Upper lobe of left lung (tissue), 6 donors: ENCODE measurements at places on chromosomes 3 and 15. TPM values are rescaled to one million over a fixed set of nuclear protein-coding genes. Genes with fewer than 3 reads are reported as not detected.

Gene EPHA3
- total RNA-seq: 0.55 TPM

Gene STRIT1
- not detected for total RNA-seq

Gene CTDSPL
- total RNA-seq: 51.0 TPM

Gene TTLL13
- total RNA-seq: 0.49 TPM

Gene HGD
- 1.8 TPM for total RNA-seq

DNA sequence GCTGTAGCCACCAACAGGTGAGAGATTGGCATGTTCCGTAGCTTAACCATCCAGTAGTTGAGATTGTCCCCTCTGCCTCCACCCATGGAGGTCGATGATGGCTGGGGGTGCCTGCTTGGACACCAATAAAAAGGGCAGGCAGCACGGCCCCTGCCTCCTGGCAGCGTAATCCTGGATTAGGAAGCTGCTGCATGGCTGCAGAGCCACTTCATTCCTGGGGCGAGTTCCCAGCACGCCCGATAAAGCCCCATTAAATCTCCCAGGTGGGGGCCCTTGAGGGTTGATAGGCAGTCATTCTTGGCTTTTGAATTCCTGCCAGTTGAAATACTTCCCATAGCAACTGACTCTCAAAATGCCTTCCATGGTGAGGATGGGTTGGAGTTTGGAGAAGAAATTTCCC, 67.8 kb downstream of the PLXNA1 start:
- H3K36me3 ChIP-seq: no peaks in the 10 kb centered on the region
- peaks cover 15% of the 10 kb centered on the region for H3K4me1 ChIP-seq
- no peaks in the 10 kb centered on the region for H3K27me3 ChIP-seq
- no peak overlapping the region for H3K27ac ChIP-seq

DNA sequence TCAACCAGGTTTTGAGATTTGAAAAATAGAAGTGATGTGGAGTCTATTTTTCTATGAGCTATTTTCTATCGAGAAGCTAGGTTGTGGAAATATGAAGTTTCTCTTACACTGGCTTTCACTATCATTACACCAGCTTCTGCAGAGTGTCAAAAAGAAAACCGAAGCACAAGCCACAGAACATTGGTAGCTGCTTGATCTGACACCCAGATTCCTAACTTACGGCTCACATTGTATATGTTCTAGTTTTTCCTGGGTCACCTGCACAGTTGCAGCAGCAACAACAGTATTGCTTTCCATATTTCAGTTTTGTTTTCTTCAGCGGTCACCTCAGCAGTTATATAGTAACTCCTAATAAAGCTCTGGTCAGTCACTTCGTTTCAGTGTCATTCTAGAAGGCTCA, 790.1 kb downstream of the PLOD2 start:
- no peak overlapping the region for H3K27ac ChIP-seq
- no peaks in the 10 kb centered on the region for H3K4me1 ChIP-seq
- no peak for DNase-seq
- no peaks in the 10 kb centered on the region for H3K27me3 ChIP-seq
- no peak overlapping the region for H3K4me3 ChIP-seq

DNA sequence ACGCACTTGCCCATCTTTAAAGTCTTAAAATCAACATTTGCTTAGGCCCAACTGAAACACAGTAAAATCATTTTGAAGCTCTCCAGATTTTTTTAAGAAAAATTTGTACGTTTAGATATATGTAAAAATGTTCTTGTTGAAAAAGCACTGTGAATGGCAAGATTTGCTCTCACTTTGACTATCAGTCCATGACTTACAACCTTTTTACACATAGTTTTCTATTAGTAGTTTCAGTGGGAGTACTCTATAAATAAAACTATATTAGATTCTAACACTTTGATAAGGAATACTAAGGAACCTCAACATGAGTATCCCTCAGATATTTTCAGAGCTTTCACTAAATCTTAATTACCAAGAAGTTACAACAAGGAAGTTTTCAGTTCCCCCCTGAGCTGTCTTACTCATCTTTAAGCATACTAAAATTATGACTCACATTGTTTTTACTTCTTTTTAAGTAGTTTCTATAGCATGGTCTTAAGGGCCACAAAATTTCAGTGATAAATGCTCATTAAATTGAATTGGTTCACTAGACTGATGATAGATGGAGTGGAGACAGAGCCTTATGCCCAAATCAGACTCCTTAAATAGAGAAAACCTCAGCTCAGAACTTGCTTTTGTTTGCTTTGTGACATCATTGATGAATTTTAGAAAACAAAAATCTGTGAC, 31.6 kb upstream of the RAP2B start:
- H3K36me3 ChIP-seq: no peaks in the 10 kb centered on the region
- no peaks in the 10 kb centered on the region for H3K27me3 ChIP-seq
- no peak for DNase-seq
- no peaks in the 10 kb centered on the region for H3K4me1 ChIP-seq
- H3K4me3 ChIP-seq: no peak overlapping the region

DNA sequence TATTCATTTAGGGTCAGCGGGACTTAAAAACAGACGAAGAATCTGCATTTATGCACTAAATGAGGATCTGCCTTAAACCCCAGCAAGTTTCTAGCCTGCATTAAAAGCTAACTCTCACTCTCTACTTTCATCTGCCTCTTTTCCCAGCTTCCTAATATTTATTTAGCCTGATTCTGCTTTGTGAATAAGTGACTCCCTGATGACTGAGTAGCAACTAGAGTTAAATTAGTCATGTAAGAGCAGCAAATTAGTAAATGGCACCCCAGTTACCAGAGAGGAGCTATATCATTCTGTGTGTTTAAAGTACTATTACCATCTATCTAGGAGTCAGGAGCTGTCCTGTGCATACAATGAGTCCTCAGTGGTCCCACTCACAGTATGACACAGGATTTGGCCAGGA, 391.0 kb upstream of the RORA start:
- DNase-seq: no peak
- no peak overlapping the region for H3K27ac ChIP-seq

- no peaks in the 10 kb centered on the region for H3K4me1 ChIP-seq
- H3K27me3 ChIP-seq: no peaks in the 10 kb centered on the region
- H3K36me3 ChIP-seq: no peaks in the 10 kb centered on the region
- no peak overlapping the region for H3K27ac ChIP-seq
- no peak for DNase-seq
- H3K4me3 ChIP-seq: no peak overlapping the region
Observed at GRCh38 chr15:92184142-92184541, 209.5 kb upstream of the ST8SIA2 start.

- no peak for DNase-seq
- H3K27ac ChIP-seq: peak overlapping the region; percentile 23
- H3K36me3 ChIP-seq: no peaks in the 10 kb centered on the region
- H3K4me1 ChIP-seq: peaks cover 9% of the 10 kb centered on the region
Observed at GRCh38 chr15:31293655-31294054, 33.0 kb upstream of the KLF13 start.

GRCh38 chr15:60916679-60917460, 312.2 kb downstream of the RORA start:
- DNase-seq: no peak
- no peaks in the 10 kb centered on the region for H3K27me3 ChIP-seq
- H3K27ac ChIP-seq: peak overlapping the region; percentile 62
- no peaks in the 10 kb centered on the region for H3K36me3 ChIP-seq

DNA sequence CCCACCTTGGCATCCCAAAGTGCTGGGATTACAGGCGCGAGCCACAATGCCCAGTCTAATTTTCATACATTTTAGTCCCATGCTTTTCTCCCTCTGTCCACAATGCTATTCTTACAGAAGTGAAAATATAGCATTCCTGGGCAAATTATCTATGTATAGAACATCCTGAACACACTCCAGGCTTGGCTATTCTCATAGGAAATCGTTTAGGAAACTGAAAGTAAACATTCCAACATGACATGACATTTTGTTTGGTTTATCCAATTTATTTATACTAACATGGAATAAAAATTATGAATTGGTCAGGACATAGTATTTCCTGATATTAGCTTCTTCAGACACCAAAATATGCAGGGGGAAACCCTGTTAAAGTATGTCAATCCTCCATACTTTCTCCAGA, 52.6 kb downstream of the SYNM start:
- peaks cover 10% of the 10 kb centered on the region for H3K36me3 ChIP-seq
- H3K4me3 ChIP-seq: no peak overlapping the region
- H3K27ac ChIP-seq: no peak overlapping the region
- DNase-seq: no peak

- no peaks in the 10 kb centered on the region for H3K36me3 ChIP-seq
- DNase-seq: no peak
- H3K4me3 ChIP-seq: no peak overlapping the region
- H3K27ac ChIP-seq: no peak overlapping the region
- H3K27me3 ChIP-seq: no peaks in the 10 kb centered on the region
- H3K4me1 ChIP-seq: no peaks in the 10 kb centered on the region
Observed at GRCh38 chr15:62752657-62753517, 289.7 kb upstream of the TPM1 start.

DNA sequence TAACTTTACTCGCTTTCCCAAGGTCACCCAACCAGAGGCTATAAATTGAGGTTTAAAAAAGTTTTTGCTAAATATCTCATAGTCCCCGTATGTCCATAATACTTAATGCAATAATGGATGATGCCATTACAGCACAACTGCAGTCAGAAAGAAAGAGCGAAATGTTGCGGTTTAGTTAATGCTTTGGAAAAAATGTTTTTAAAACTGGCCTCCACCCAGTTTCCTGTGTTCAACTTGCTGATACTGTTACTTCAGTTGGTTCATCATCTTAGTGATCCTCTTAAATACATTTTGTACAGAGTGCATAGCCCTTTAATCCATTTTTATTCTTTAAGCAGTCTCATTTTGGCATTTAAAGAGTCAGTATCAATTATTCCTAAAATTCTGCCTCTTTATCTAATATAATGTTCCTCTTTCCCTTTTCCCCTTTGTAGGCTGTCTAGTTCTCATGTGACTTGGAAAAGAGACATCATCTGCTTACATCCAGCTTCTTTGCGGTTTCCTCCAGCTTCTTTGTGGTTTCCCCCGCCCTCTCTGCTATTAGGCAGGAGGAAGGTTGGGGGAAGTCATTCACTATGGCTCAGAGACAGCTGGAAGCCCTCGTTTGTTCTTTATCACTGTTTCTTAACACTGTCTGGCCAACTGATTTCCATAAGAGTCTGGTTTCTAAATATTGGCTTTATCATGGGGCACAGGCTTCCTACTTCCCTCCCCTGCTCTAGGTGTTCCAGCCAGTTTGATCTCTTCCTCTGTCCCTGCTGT, 154.3 kb downstream of the GOLIM4 start:
- no peaks in the 10 kb centered on the region for H3K4me1 ChIP-seq
- no peak for DNase-seq
- no peak overlapping the region for H3K4me3 ChIP-seq
- no peaks in the 10 kb centered on the region for H3K36me3 ChIP-seq
- no peak overlapping the region for H3K27ac ChIP-seq

DNA sequence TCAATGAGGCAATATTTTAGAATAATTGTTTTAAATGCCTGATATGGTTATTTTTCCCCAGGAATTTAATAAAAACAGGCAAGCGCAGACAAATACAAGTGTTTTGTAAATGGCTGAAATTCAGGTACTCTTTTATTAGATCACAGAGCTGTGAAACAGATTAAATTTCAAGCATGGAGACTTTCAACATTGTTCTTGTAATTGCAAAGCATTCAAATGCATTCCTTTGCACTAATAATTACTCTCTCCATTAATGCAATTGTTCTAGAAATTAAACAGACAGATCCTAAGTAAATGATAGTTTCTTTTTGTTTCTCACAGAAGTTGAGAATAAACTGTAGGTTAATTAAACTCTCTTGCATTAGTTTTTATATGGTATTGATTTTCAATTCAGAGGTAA, 42.4 kb upstream of the TGFBR2 start:
- no peaks in the 10 kb centered on the region for H3K27me3 ChIP-seq
- H3K27ac ChIP-seq: no peak overlapping the region
- H3K4me3 ChIP-seq: no peak overlapping the region

- H3K4me3 ChIP-seq: no peak overlapping the region
- peaks cover 27% of the 10 kb centered on the region for H3K36me3 ChIP-seq
- H3K4me1 ChIP-seq: peaks cover 37% of the 10 kb centered on the region
- H3K27ac ChIP-seq: no peak overlapping the region
- peaks cover 19% of the 10 kb centered on the region for H3K27me3 ChIP-seq
Observed at GRCh38 chr15:64149893-64150578, 1.5 kb upstream of the SNX22 start.

DNA sequence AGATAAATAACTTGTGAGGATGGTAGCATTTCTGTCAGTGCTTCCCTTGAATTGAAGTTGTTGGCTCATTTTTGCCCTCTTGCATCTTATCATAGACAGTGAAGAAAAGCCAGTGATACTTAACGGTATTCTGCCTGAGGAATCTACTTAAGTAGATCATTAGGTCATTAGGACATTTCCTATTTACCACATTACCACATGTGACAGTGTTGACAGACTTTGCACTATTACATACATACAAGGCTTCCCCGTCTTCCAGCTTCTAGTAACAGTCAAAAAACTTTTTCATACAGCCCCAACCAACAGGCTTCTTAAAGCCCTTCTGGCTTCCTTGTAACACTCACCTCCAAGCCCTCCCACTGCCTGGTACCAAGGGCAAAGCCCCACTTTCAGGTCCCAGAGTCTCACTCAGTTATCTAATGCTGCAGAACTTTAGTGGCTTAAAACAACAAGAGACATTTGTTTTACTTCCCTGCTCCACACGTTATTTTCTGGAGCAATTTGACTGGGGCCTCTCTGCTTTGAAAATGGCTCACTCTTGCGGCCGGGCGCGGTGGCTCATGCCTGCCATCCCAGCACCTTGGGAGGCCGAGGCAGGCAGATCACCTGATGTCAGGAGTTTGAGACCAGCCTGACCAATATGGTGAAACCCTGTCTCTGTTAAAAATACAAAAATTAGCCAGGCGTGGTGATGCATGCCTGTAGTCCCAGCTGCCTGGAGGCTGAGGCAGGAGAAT, 40.0 kb downstream of the ASB7 start:
- H3K27me3 ChIP-seq: no peaks in the 10 kb centered on the region
- H3K27ac ChIP-seq: no peak overlapping the region
- H3K4me1 ChIP-seq: peaks cover 6% of the 10 kb centered on the region
- DNase-seq: peak; percentile 52
- no peak overlapping the region for H3K4me3 ChIP-seq
- H3K36me3 ChIP-seq: no peaks in the 10 kb centered on the region

GRCh38 chr15:84983711-84984110, 2.1 kb downstream of the PDE8A start:
- H3K27me3 ChIP-seq: no peaks in the 10 kb centered on the region
- peak overlapping the region; percentile 96 for H3K4me3 ChIP-seq
- H3K36me3 ChIP-seq: no peaks in the 10 kb centered on the region
- no peak for DNase-seq
- H3K4me1 ChIP-seq: peaks cover 49% of the 10 kb centered on the region

DNA sequence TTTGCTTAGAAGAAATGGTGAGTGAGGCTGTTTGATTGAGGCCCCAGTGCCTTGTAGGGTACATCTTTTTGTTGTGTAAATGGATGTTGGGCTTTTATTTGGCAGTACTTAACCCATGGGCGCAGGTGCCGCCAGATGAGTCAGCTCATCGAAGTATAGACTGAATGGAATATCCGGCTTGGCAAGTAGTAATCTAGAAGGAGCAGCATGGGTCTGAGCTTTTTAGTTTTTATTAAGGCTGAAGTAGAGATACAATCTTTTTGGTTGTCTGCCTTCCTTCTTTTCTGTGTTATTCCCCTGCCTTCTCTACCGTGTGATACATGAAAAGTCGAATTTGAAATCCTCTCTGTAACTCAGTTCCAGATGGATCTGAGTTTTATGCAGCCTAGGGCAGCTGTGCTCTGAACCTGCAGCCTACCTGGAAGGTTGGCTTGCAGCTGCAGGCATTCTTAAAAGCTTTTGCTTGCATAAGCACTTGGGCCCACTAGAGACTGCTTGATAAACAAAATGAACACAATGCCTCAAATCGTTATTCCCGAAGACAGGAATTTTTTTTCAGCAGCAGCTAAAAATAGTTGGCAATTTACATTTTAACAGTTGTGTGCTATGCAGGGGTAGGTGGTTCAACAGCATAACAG, 177.5 kb upstream of the CGNL1 start:
- no peak overlapping the region for H3K4me3 ChIP-seq
- H3K4me1 ChIP-seq: peaks cover 15% of the 10 kb centered on the region
- peak; percentile 58 for DNase-seq
- peak overlapping the region; percentile 0 for H3K27ac ChIP-seq
